NCI-H446 (cell line): ENCODE measurements at places on chromosomes 13 and 19.

DNA sequence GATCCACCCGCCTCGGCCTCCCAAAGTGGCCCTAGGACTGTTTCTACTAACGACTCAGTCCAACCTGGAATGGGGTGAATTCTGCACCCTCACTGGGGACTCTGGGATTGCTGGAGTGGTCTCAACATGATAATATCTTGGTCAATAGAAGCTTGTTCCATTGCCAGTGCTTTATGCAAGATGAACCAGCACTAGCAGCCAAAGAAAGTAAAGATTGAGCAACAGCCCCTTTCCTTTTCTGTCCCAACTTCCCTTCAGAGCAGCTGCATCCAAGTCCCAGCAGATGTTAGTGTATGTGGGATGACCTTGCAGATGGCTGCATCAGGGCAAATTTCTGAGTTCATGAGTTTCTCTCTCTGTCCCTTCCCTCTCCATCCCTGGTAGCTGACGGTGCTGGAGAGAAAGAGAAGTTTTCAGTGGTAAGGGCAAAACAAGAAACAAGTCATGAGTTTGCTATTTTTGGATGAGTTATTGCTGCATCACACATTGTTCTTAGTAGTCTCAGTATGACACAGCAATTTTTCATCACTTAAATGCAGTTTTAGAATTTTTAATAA, 183.6 kb upstream of the EDNRB start:
- DNase-seq, result no peak

DNA sequence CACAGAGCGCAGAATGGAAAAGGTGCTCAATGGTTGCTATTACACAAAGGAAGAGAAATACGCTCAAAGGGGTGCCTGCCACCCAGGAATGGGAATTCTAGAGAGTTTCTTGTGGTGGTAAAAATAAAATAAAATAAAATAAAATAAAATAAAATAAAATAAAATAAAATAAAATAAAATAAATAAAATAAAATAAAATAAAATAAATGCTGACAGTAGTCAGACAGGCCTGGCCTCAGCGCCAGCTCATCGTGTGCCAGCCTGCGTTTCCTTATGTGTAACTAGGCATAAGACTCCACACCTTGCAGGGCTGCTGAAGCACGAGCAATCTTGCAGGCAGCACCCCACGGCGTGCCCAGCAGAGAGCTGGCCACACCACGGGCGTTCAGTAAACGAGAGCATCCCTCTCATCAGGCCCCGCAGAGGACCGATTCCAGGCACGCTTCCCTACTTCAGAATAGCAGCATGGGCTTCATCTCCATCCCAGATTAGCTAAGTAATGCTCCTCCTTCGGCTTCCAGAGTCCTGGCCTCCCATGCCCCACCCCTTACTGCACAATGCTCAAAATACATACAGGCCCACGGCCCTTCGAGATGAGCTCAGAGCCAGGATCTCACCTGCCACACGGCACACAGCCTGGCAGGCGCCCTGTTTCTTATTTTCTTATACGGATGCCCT, 5.6 kb downstream of the NAPA start:
- DNase-seq, result no peak

GRCh38 chr13:24264976-24265375, 44.4 kb upstream of the C1QTNF9 start:
- no peak for DNase-seq

- DNase-seq, result no peak
Observed at GRCh38 chr13:109246001-109246400, 540.4 kb downstream of the IRS2 start.

- DNase-seq, result no peak
Observed at GRCh38 chr13:85525411-85525810, 273.8 kb downstream of the SLITRK6 start.

DNA sequence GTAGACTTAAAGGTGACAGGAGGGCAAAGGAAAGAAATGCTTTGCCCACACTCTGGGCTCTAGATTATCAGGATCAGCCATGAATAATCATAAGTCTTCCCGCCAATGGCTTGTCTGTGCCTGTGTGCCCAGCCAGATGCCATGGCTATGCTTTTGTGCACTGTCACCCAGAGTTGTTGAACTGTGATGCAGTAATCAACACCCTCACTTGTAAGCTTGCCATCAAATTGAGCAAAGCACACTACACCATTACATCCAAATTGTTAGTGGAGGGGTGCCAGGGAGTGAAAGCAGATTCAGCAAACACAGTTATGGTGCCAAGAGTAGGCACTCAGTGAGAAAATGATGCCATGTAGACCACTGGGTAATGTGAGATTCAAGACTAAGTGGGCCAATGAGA, 845.3 kb upstream of the MIR17HG start:
- DNase-seq, result peak; percentile 67

- DNase-seq, result no peak
Observed at GRCh38 chr19:35959968-35960320, 23.8 kb downstream of the LRFN3 start.

GRCh38 chr13:40595693-40596092, 70.7 kb downstream of the FOXO1 start:
- no peak for DNase-seq

DNA sequence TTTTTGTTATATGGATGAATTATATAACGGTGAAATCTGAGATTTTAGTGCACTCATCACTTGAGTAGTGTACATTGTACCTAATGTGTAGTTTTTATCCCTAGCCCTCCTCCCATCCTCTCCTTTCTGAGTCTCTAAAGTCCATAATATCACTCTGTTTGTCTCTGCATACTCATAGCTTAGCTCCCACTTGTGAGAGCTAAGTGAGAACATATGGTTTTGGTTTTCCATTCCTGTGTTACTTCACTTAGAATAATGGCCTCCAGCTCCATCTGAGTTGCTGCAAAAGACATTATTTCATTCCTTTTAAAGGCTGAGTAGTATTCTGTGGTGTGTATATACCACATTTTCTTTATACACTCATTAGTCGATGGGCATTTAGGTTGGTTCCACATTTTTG, 94.0 kb downstream of the SLC10A2 start:
- DNase-seq, result no peak

DNA sequence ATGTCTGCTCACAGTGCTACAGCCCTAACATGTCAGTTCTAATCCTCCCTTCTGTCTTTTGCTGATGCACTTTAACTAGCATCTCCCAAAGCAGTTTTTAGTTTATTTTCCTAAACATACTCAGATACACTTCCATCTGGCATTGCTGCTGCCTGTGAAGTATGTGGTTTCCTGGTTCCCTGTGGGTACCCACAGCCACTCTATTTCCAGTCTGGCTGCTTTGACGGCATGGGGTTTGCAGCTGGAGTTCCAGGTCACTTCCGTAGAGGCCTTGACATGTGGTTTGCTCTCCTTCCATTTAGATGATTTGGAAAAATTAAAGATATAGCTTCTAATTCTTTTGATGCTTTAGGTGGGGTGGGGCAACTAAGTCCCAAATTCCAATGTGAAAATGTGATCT, 375.5 kb downstream of the PCDH20 start:
- DNase-seq, result no peak

DNA sequence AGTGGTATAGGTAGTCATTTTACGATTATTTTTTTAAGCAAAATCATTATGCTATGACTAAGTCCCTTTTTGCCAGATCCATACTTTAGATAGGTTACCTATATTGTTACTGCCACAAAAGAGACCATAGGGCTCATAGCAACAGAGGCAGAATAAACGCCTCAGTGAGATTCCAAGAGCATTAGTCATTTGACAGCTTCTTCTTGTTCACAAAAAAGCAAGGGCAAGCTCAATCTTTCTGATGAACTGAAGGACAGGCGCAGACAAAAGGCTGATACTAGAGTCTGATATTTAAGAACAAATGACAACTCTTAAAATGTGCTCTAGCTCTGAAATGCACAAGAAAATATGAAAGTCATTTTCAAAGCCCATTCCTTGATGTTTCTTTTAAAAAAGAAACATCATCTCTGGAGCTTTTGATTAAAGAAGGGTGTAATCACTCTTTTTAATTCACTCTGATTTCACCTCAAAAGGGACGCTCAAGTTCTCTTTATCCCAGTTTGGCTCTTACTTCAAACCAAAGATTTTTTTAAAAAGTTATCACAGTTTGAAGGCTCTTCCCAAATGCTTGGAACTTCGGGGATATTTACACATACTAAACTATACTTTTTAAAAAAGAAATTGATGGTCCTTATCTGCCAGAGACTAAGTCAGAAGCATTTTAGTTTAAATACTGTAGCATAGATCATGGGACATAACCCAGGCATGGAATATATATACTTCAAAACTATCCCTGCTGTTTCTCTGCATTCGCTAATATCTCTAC, 187.2 kb downstream of the EFNB2 start:
- no peak for DNase-seq

DNA sequence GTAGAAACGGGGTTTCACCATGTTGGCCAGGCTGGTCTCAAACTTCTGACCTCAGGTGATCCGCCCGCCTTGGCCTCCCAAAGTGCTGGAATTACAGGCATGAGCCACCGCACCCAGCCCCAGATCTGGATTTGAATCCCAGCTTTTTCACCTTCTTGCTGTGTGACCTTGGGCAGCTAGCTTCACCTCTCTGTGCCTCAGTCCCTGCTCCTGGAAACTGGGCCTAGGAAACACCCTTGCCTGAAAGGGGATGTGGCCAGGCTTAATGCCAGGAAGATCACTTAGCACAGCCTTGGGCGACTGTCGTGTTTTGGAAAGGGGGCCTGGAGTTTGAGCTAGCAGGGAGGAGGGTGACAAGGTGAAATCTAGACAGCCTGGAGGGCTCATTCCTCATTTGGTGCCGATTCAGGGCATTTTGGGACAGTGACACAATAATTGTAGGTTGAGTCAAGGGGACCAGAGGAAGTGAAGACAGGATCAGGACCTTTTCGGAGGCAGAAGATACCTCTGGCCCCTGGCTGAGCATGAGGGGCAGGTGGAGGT, 1.8 kb downstream of the PGPEP1 start:
- no peak for DNase-seq

DNA sequence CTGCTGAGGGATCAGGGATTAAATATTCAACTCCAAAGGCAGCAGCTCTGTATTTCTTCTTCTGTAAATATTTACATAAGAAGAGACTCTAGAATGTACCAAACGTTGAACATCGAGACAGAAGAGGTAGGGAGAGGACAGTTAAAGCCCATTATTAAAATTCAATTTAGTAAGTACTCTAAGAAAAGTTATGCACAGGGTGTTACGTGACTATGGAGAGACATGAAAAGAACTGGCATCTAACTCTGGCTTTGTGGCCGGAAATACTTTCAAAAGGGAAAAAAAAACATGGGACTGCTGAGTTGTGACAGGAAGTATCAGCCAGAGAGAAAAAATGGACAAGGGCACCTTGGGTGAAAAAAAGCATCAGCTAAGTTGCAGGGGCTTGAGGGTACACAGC, 36.7 kb downstream of the LNX2 start:
- DNase-seq, result no peak

DNA sequence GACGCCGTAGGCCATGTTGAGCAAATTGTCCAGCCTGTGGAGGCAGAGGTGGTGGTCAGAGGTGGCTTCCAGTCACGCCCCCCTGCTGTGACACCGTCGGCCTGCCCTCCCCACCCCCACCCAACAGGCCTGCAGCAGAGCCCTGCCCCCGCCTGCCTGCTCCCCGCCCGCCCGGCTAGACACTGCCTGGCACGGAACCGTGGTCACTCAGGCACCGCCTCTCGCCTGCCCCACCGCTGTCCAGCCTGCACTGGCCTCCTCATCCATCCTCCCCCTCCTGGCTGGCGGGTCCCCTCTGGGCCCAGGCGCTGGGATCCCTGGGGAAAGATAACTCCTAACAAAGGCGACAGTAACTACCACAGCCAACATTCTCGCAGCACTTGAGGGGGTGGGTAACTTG, 21.7 kb downstream of the PRKCSH start:
- DNase-seq, result no peak

- DNase-seq, result peak; percentile 31
Observed at GRCh38 chr19:48806518-48806817, 4.4 kb downstream of the BCAT2 start.

- no peak for DNase-seq
Observed at GRCh38 chr19:6213266-6213595, 66.5 kb downstream of the MLLT1 start.

DNA sequence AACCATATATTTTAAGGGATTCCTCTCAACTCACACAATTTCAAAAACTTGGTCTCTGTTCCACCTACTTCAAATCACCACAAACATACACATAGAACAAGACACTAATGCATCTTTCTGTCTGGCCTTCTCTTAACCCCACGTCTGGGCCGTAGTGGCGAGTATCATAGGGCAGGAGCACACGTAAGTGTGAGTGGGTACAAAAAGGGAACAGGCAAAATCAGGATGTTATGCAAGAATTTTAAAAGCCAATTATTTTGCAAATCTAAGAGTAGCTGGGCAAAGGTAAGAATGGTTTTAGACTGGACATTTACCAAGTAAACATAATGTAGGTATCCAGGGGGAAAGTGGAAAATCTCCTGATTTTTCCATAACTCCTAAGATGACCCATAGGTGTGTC, 35.1 kb downstream of the MTMR6 start:
- no peak for DNase-seq

GRCh38 chr19:18280247-18281081, 958 bp downstream of the JUND start:
- DNase-seq, result peak; percentile 53

DNA sequence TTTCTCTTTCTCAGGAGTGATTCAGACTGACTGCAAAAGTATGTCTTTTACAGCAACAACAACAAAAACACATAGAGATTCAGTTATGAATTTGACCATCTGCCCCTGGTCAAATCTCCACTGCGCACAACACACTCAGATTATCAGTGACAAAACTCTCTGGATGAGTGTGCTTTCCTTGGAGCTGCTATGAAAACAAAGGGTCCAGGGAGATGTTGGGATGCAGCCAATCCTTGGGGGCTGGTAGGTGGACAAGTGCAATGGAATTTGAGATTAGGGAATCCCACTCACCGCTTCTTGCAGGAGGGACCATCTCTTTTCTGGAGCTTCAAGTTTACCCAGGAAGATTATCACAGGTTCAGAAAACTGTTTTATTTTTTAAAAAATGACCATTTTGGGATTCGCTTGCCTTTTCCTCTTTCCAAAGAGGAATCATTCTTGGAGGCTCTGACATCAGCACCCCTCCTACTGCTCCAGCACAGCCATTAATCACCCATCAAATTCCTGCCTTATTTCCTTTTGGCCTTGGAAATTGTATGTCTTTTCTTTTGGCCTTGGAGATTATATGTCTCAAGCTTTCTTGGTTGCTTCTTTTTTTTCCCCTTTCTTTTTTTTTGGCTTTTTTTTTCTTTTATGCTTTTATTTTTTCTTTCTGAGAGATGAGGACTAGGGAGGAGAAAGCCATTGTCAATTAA, 311.8 kb downstream of the TSHZ3 start:
- no peak for DNase-seq

- DNase-seq, result no peak
Observed at GRCh38 chr13:58579468-58579867, 947.9 kb downstream of the PCDH17 start.

GRCh38 chr13:40245567-40245966, 420.9 kb downstream of the FOXO1 start:
- DNase-seq, result no peak
